ENCODE measurements at places on chromosomes 3 and 15.

DNA sequence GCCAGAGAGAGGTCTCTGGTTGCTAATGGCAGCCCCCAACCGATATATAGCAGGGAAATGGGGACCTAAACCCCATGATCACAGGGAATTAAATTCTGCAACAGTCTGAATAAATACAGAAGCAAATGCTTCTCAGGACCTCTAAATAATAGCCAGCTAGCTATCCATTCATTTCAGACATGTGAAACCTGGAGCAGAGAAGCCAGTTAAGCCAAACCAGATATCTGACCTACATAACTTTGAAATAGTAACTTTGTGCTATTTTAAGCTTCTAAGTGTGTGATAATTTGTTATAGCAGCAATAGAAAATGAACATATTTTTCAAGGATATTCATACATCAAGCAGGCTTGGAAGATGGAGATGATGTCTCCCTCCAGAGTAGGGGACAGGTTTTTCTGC, 1062.9 kb upstream of the CADM2 start:
- DNase-seq = no peak

DNA sequence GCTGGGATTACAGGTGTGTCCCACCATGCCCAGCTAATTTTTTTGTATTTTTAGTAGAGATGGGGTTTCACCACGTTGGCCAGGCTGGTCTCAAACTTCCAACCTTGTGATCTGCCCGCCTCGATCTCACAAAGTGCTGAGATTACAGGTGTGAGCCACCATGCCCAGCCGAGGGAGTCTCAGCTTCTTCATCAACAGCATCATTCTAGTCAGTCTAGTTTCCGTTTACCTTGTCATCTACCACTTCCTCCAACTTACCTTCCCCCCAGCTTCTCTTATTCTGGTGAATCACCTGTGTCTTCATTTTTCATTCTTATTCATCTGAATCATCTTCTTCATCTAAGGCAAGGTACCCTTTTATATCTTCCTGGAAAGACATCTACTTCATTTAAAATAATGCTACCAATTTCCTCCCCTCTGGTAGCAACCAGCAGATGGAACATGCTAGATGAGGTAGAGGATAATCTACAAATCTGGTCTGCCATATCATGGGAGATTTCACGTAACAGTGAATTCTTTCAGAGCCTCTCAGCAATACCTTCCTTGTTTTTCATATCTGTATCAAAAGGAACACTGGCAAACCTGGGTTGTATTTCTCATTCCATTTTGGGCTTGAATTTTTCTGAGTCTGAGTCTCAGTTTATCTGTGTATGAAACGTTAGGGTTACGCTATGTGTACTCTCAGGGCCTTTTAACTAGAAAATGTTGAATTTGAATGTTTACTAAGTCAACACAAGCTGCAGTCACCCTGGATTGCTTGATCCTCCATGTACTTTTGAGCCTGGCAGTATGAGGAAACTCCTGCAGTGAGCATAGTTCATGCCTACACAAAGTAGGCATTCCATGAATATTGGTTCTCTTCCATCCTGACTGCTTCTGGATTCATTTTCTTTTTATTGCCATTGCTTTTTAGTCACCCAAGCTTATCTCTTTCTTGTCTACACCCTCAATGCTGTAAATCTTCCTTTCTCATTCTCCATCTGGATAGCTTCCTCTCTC, 16.8 kb downstream of the LPP start:
- DNase-seq = no peak

GRCh38 chr15:74397239-74398068, 30.0 kb upstream of the CYP11A1 start:
- DNase-seq = no peak

DNA sequence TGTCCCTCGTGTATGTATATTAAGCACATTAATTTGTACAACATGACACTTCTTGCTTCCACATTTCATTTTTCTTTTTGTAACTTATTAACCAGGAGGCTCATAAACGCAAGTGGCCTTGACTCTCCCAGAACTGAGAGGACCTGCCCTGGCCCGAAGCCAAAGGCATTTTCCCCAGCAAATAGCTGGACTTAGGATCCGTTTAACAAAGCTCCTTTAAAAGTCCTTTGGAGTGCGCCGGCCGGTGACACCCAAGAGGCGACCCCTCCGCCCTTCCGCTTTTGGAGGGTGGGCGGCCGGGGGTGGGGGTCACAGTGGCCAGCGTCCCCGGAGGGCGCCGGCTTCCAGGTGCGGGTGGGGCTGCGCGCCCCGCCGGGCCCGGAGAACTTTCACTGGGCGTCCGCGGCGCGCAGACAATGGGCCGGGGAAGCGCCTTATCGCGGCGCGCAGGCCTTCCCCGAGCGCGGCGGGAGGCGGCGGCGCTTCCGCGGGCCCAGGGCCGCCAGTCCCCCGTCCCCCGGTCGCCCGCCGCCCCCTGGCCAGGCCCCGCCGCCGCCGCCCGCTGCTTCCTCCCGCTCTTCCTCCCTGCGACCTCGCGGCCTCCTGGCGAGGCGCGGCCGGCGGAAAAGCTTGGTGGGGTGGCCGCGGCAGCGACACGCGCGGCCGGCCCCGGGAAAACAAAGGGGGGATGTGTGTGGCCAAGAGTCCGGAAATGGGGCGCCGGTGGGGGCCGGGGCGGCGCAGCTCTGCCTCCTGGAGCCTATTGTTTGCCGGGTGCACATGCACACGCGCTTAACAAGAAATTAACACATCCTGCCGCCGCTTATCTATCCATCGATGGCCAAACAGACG, 613.4 kb downstream of the MCTP2 start:
- DNase-seq = no peak

DNA sequence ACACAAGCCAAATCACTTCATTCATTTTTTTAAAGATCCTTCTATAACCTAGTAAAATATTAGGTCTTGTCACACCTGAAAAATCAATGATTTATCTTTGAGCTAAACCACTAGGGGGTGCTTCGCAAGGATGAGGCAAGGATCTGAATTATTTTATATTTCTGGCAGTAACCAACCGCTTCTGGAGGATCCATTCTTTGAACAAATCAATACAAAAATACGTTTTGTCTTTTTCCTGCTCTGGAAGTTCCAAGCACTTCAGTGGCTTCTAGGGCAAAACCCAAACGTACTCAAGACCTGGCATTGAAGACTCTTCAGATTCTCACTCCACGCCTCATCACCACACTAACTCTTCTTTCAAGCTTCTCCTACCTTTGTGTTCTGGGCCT, 486 bp downstream of the LSG1 start:
- DNase-seq = no peak

GRCh38 chr3:155138677-155139076, 58.6 kb downstream of the MME start:
- DNase-seq = no peak

GRCh38 chr3:155664925-155665695, 79.8 kb downstream of the PLCH1 start:
- DNase-seq = no peak
